ENCODE measurements at places on chromosomes 1 and 21.

- ATAC-seq: no peak
Observed at GRCh38 chr1:43284065-43284464, 1.3 kb downstream of the C1orf210 start.

- no peak for ATAC-seq
Observed at GRCh38 chr1:220796530-220796929, 9.8 kb downstream of the MTARC1 start.

DNA sequence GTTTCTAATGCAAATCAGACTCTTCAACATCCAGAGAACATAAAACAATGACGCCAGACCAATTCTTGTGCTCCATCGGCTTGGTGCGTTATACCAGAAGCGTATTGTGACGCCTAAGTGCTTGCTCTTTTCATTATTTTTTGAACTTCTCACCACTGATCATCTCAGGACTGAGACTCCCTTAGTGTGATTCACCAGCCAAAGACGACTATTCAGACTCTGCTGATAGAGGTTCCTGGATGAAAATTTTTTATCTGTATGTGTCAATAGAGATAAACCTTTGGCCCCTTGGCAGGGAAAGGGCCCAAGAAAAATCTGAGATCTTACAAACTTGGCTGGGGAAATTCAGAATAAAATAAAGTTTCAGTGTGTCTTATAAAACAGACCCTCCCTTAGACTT, 856 bp upstream of the GREM2 start:
- no peak for ATAC-seq

- no peak for ATAC-seq
Observed at GRCh38 chr1:52571783-52572182, 18.9 kb upstream of the TUT4 start.

- no peak for ATAC-seq
Observed at GRCh38 chr1:248140846-248141245, 4.1 kb upstream of the OR2M5 start.

DNA sequence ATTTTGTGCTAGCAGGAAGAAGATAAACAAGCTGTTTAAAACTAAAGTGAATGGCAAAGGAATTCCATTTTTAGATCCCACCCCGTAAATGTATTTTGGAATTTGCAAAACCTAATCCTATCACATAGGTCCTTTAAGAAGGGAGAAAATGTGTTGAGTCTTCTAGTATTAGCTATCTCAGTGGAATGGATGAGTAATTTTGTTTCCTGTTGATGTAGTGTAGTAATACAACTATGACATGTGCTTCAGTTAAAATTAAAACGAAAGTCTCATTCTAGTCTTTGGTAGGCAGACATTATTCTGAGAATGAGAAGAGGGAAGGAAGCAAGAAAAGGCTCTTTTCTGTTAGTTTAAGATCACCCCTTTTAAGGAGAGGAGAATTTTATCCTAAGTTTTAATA, 265.9 kb upstream of the C1orf105 start:
- peak; percentile 80 for ATAC-seq

- no peak for ATAC-seq
Observed at GRCh38 chr1:58619286-58620054, 42.4 kb upstream of the TACSTD2 start.

DNA sequence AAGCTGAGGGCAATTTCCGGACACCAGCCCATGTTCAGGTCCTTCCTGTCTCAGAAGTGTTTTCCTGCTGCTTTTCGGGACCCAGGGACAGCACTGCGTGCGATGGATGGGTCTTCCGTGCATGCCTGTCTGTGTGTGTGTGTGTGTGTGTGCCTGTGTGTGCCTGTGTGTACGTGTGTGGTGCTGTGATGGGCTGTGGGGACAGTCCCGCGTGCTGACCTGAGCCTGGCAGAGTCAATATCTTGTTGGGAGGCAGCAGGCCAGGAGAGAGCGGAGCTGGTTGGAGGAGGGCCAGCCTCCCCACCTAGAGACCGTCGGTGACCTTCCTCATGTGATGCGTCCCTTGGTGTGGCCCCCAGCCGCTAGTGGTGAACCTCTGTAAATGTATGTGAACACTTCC, 13.7 kb downstream of the SKI start:
- ATAC-seq: no peak

DNA sequence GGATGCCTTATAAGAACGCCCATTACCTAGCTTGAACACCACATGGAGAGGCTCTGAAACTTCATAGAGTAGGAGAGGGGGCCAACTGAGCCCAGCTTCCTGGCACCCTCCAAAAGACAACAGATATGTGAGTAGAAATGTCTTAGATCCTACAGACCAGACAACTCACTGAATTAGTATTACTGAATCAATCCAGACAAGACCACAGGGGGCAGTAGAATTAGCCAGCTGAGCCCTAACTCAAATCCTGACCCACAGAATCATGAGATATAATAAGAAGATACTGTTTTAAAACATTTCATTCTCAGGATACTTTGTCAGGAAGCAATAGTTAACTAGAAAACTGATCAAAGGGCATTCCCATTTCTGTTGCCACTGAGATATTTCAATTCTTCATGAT, 45.8 kb upstream of the C1orf21 start:
- ATAC-seq: no peak

- ATAC-seq: no peak
Observed at GRCh38 chr1:6819246-6820040, 34.2 kb downstream of the CAMTA1 start.

GRCh38 chr1:46002551-46003150, 129.8 kb downstream of the PIK3R3 start:
- ATAC-seq: no peak

- peak; percentile 32 for ATAC-seq
Observed at GRCh38 chr1:115286431-115287205, 51.4 kb downstream of the NGF start.
